ENCODE measurements at places on chromosomes 6 and 20.

DNA sequence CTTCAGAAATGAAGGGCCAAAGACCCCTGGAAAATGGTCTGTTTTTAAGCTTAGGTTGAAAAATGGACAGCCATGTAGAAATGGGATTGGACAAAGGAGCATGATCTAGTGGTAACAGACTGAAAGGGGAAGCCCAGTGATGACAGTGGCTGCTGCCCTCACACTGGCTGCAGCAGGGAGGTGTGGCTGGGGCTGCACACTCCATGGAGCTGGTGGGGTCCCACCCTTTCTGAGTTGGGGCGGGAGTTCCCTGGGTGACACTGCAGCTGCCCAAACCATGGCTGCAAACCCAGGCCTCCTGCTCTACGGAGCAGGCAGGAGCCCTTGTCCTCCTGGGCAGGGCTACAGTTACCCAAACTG is 8.5 kb upstream of the PACSIN1 start:
- no peak for DNase-seq

DNA sequence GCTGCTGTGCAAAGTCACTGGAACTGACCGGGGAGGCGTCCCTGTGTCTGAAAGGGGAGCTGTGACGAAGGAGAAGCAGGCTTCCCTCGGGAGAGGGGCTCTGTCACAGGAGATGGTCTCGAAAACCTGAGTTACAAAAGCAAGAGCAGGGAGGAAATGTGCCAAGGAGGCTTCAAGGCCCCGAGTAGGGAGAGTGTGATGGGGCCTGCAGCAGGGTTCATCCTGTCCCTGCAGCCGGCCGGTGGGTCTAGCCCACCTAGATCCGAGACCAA is 16.7 kb downstream of the DYNLT1 start:
- DNase-seq: no peak

DNA sequence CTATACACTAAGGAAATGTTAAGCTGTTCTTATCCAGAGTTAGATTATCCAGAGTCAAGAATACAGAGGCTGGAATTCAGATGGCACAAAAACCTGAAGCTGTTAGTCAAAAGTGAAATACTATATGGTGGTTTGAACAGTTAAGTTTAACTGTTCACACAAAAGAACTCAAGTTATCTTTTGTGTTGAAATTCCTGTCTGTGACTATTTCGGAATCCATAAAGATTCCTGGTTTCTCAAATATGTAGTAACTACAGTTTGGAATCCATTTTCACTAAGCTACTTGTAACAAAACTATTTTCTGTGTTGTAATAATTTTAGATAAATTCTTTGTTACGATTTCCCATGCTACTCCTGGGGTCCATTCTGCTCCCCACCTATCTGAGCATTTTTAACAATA is 24.5 kb downstream of the FIG4 start:
- DNase-seq: no peak

GRCh38 chr20:17666481-17666880 is 15.6 kb downstream of the RRBP1 start:
- DNase-seq: no peak

GRCh38 chr6:34148631-34149451 is 3.0 kb upstream of the GRM4 start:
- no peak for DNase-seq

DNA sequence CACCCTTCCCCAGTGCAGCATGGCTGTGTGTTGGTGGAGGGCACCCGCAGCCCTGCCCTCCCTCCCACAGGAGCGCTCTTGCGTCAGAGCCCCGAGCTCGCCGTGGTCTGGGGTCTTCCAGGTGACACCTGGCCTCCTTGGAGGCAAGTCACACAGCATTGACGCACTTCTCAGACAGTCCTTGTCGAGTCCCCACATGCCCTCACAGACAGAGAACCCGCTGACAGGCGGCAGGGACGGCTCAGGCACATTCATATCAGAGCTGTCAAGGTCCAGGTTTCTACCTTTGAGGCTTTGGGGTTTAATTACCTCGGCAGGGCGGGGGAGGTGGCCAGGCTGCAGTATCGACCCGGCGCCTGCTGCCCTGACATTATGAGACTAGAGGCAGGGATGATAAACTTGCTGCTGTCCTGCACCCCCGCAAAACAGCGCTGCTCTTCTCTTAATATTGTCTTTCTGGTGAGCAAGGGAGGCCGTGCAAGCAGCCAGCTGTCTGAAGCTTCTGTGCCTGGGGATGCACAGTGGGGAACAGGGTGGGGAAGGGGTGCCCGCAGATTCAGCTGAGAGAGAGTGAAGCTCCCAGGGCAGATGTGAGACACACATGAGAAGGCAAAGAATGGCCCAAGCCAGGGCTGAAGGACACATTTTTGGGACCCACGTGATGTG is 4.7 kb downstream of the NPEPL1 start:
- DNase-seq: no peak

DNA sequence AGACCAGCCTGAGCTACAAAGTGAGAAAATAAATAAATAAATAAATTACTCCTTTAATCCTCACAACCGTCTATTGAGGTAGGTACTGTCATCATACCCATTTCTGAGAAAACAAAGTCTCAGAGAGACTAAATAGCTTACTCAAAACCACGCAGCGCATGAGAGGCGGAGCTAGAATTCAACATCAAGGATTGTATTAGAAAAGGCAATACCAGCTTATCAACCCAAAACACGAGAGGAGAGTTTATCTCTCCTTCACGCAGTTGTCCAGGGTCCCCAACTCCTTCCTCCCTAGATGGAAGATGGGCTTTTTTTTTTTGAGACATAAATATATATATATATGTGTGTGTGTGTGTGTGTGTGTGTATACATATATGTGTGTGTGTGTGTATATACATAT is 12.2 kb downstream of the HNF4A start:
- DNase-seq: no peak

GRCh38 chr20:32988008-32988407 is 16.2 kb downstream of the SUN5 start:
- DNase-seq: no peak

DNA sequence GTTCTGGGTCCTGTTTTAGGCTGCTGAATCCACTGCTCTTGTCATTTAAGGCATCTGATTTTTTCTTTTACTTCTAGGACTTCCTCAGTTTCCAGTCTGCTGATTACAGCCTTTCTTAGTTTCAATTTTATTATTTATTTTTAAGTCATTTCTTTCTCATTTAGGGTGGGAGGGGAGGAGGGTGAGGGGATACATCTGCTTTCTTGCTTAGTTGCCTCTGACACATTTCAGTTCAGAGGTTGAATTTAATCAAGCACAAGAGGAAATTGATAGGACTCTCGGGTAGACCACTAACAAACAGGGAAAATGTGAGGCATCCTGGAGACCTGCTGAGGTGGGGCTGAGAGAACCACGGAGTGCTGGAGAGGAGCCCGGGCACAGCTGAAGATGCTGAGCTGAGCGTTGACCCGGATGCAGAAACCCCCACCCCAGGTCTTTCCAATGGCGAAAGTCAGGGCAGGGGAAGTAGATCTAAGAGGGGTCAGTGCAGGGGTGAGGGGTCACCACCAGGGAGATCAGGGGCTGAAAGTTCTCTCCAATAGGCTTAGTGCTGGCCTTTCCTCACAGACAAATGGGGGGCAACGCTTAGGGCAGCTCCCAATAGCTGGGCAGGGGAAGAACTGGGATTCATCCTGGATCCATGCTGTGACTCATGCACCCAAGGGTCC is 7.6 kb upstream of the TREML2 start:
- no peak for DNase-seq

DNA sequence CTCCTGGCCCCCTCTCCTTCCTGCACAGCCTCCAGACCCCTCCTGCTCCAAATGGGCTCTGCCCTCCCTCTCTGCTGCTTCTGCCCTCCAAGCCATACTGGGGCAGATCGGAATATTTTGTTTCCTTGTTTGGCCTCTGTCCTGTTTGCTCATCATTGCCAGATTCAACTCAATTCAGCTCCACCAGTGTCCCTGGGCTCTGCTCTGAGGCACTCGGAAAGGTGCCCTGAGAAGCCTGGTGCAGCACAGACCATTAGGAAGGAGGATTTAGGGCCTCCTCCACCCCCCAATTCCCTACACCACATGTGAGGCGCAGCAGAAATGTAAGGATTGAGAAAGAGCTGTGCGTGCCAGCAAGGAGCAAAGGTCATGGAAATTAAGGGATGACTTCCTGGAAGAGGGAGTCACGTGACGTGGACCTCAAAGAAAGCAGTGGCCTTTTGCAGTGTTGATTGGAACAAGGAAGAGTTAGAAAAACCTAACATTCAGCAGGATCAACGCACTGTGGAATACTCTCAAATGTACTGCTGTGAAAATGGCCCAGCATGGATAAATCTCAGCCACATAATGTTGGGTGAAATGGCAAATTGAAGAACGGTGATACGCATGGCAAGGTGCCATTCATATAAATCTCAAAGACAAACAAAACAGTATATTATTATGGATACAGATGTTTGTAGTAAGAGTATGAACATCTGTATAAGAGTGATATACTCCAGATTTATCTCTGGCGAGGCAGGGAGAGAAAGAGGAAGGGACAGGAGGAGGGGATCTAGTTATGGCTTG is 229.5 kb upstream of the RNF24 start:
- no peak for DNase-seq

DNA sequence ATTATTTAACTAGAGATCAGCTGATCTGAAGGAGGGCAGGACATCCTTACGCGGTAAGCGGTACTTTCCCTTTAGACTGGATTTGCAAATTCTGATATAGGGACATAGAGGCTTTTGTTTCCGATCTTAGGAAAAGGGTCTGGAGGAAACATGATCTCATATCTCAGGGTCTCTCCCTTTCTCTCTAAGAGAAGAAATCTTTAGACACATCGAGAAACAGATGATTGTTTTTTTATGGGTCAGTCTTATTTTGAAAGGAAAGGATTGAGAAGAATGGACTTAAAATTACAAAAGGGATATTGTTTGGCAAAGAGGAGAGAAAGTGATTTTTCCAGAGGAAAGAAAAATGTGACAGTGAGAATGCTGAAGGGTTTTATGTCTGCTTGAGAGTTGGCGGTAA is 83.9 kb upstream of the OGFRL1 start:
- DNase-seq: no peak

DNA sequence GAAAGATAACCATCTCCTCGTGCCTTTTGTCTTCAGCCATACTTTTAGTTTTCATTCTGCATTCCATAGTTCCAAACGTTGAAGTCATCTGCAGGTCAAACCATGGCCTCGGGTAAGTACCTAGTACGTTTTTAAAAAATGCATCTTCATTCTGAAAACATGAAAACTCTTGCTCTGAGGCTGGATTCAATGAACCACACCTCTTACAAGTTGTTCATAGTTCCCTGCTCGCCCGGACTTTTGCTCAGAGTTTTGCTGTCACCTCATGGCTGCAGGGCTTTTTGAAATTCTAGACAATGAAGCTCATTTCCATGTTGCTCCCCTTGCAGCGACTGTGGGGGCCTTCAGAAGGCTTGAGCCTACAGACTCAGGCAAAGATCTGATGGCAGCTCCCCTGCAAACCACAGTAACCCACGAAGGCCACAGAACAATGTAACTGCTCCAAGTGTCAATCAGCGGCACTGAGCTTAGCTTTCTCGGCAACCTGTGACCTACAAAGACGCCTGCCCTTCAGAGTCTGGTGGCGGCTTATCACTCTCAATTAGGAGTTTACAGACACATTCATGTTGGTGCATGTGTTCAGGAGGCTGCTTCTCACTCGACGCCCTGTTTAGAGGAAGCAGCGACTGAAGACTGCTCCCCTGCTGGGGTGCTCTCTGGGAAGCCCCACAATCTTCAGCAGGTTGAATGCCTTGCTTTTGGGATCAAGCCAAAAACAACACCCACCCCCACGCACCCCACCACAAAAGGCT is 61.2 kb downstream of the FOXC1 start:
- DNase-seq: no peak

- no peak for DNase-seq
These were observed 18.1 kb upstream of the MAS1L start for GRCh38 chr6:29505808-29506207.

DNA sequence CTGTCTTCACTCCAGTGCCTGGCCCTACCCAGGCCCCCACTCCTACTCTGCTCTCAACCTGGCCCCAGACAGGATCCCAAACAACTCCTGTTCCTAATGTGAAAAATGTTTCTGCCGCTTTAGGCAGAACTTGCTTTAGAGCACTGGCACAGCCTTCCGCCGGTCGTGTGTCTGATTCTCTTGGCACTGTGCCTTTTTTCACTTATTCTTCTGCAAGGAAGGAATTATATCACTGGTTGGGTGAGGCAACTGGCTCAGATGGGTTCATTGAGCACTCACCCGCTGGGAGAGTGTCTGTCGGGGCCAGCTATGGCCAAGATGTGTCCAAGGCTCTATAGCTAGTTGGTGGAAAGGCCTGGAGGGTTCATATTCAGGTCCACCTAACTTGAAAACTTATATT is 33.6 kb upstream of the HLA-A start:
- no peak for DNase-seq

GRCh38 chr6:81950877-81951276 is 198.4 kb upstream of the TENT5A start:
- no peak for DNase-seq

- DNase-seq: no peak
These were observed 205.4 kb downstream of the PREX1 start for GRCh38 chr20:48622421-48622820.

DNA sequence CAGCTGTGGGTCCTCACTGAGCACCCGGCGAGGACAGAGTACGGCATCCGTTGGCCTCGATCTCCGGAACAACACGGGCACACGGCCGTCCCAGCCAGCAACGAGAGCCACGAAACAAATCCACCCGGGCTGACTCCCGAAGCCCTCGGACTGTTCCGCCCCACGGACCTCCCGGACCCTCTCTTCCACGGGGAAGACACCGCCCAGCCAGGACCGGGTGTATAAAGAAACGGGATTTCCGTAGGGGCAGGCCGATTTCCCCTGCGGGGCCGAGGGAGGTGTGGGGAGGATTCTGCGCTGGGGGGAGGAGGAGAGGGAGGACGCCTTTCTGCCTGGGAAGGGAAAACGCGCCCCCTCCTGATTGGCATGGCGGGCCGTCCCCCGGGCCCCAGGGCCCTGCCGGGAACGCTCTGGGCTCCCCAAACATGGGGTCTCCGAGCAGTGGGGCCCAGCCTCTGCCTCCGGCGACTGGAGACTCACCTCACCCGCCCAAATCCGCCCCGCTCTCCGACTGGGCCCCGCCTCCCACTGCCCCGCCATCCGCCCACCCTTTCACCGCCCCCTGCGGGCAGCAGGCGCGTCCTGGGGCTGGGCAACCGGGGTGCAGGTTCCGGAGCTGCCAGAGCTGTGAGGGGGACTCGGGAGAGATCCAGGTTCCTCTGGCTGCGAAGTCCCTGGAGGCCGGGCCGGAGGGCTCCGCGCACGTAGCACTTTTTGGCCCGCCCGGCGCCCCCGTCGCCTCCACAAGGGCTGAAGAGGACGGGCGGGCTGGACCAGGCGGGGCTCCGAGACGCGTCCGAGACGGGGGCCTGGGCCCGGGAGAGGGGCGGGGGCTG is 679 bp upstream of the PPDPF start:
- no peak for DNase-seq
